ENCODE measurements at places on chromosomes 11 and 22.

DNA sequence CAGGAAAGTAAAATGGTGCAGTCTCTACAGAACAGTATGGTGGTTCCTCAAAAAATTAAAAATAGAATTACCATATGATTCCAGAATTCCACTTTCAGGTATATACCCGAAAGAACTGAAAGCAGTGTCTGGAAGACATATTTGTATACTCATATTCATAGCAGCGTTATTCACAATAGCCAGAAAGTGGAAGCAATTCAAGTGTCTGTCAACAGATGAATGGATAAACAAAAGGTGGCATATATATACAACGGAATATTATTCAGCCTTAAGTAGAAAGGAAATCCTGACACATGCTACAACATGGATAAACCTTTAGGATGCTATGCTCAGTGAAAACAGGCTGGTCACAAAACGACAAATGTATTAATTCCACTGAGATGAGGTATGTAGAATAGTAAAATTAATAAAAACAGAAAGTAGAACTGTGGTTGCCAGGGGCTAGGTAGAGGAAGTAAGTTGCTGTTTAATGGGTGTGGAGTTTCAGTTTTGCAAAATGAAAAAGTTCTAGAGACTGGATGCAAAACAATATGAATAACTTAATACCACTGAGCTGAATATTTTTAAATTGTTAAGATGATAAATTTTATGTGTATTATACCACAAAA is 14.5 kb downstream of the SAA1 start:
- no peak for DNase-seq

- DNase-seq, result peak; percentile 56
These were observed 44.9 kb downstream of the GRAMD1B start for GRCh38 chr11:123474994-123475393.

DNA sequence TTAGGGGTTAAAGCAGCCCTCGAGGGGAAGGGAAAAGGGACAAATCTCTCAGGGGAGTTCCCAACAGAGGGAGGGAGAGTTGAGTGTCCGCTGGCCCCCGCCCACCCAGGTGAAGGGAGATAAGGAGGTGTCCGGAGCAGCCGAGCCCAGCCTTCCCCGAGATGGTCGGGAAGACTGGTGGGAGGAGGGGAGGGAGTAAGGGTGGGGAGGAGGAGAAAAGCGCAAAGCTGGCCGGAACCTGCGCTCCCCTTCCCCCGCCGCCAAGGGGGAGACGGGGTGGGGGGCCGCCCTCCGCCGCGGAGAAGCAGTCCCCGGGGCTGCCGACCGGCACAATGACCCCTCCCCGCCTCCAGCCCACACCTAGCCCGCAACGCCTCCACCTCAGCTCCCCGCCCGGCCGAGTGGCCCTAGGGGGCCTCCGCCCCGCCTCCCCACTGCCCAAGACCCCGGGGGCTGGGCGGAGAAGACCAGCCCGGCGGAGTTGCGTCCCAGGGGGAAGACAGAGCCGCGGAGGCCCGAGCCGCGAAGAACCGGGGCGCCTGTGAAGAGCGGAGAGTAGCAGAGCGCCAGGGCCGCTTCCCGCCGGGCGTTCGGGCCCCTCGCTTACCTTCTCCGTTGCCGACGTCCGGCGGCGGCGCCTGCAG is 479 bp downstream of the RSF1 start:
- DNase-seq, result peak; percentile 62

DNA sequence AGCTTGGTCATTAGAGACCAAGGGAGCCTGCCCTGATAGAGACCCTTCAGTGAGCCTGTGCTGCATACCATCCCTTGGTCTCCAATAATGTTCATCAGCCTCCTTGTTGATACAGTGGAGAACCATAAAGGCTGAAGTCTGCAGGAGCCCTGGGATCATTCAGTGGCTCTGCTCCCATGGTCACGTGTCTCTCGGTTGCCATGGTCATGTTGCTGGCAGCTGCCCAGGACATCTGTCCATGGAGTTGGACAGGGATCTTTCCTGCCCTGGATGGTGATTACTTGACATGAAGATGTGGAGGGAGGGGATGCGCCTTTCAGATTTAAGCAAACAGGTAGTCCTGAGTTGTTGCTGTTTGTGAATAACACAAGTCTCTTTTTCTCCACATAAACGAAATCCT is 38.2 kb downstream of the CYB5R2 start:
- DNase-seq, result no peak

GRCh38 chr11:70630816-70631623 is 232.7 kb downstream of the CTTN start:
- DNase-seq, result no peak

- no peak for DNase-seq
These were observed 31.7 kb upstream of the TMEM135 start for GRCh38 chr11:87006035-87006434.

DNA sequence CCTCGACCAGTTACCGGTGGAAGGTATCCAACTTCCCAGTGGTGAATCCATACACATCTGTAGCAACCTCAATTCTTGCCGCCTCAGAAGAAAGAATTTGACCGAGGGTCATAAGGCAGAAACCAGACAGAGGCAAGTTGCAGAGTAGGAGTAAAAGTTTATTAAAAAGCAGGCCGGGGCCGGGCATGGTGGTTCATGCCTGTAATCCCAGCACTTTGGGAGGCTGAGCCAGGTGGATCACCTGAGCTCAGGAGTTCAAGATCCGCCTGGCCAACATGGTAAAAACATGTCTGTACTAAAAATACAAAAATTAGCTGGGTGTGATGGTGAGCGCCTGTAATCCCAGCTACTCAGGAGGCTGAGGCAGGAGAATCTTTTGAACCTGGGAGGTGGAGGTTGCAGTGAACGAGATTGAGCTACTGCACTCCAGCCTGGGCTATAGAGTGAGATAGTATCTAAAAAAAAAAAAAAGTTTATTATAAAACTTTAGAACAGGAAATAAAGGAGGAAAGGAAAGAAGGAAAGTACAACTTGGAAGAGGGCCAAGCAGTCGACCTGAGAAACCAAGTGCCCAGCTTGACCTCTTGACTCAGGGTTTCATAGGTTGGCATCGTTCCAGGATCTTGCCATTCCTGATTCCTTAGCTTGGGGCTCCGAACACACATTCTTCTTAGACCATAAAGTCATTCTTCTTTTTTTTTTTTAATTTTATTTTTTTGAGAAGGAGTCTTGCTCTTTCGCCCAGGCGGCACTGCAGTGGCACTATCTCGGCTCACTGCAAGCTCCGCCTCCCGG is 27.8 kb downstream of the RGL4 start:
- DNase-seq, result no peak

DNA sequence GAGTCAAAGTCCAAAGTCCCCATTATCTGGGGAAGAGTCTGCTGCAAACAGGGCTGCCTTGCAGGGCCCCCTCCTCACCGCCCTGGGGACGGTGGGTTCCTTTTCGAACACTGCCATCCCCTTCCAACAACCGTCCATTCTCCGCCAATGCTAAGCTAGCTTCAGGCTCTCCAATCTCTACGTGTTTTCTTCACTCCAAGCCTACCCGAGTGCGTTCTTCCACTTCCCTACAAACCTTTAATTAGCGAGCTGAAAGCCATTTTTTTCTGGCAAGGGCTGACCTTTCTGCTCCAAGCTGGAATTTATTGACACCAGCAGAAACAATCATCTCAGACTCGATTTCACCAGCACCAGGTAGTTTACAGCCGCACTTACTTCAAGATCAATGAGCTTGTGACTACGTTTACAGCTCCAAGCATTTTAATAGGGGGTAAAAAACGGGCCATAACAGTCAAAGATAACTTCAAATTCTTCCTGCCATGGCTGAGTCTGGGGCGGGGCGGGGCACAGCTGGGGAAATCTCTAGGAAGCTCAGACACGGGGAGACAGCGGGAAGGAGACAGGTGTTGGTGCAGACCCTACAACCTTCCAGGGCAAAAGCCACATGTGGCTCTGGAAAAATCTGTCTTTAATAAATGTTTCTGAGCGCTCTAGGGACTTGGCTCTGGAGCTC is 82.2 kb downstream of the PHF21B start:
- no peak for DNase-seq

- DNase-seq, result no peak
These were observed 86.3 kb upstream of the HMGXB4 start for GRCh38 chr22:35170716-35171697.

DNA sequence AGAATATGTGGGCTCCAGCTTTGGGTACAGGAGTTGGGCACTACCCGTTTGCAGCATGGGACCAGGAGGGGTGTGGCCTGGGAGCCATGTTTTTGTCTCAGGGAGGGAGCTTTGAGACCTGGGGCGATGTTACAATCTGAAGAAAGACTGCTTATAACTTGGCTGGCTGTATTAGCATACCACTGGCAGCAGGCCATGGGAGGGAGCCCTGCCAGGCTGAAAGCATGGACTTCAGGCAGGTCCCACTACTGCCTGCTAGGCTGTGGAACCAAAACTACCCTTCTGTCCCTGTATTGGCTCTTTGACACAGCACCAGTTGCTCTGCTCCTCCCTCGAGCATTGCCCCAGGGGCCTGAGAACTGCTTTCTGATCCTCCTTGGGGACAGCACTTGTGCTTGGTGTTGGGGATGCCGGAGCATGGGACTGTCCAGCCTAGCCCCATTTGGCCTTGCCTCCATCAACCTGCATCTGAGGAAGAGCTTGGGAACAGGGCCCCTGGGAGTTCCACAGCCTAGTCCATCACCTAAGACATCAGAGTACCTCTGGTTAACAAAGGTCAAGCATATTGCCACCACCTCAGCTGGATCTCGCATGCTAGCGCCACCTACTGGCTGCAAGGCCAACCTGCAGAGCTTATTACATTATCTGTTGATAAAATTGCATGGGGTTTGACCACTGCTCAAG is 217.4 kb downstream of the SBF2 start:
- DNase-seq, result no peak

- no peak for DNase-seq
These were observed 27.9 kb downstream of the PAX6 start for GRCh38 chr11:31783252-31783651.

DNA sequence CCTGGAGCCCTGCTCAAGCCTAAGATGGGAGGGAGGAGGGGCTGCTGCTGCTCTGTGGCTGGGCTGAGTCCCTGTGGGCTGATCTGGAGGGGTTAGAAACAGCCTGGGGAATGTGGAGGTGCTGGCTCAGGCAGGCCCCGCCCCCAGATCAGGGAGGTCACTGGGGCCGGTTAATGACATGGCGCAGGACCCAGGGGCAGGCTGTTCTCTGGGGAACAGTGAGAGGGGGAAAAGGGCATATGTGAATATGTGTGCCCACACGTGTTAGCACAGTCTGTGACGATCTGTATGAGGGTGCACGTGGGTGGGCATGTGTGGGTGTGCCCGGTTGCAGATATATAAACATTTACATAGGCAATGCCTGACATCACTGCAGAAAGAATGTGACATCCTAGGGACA is 143.5 kb downstream of the MIAT start:
- no peak for DNase-seq

DNA sequence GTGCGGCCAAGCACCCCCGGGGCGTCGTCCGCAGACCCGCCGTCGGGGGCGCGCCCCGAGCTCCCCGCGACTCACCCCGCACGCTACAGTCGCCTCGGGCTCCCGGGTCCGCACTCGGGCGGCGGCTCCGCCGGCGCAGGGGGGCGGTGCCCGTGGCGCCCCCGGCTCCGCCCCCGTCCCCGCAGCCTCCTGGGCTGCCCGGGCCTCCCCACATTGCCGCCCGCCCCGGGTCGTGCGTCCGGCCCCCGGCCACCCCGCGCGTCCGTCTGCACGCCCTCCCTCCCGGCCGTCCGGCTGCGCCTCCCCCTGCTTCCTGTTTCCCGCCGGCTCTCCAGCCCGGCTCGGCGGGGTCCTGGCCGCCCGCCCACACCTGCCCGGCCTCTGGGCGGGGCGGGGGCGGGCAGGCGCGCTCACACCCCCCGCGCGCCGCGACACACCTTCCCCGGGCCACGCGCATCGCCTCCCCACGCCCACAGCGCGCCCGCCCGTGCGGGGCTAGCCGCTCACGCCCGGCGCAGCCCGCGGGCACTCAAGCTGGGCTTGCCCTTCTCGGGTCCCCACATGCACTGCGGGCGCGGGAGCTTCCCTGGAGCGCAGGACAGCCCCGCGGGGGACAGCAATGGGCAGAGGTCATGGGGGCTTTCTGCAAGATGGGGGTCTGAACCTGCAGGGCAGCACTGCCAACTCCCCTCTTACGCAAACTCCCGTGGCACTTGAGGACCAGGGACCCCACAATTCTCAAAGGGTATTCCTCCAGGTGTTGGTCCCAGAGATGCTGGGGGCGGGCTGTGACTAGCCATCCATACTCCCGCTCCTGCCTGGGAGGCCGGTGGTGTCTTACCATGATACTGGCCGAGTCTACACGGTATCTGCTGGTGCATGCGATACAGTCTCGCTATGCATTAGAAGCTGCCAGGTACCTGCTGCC is at the start of gene CARD10:
CARD10 (minus strand) TSS at position 148 of the 928 bp plus-strand sequence. CDS start 215 bp downstream, outside the sequence.
- no peak for DNase-seq

- no peak for DNase-seq
These were observed 388.6 kb downstream of the MN1 start for GRCh38 chr22:27412866-27413445.

DNA sequence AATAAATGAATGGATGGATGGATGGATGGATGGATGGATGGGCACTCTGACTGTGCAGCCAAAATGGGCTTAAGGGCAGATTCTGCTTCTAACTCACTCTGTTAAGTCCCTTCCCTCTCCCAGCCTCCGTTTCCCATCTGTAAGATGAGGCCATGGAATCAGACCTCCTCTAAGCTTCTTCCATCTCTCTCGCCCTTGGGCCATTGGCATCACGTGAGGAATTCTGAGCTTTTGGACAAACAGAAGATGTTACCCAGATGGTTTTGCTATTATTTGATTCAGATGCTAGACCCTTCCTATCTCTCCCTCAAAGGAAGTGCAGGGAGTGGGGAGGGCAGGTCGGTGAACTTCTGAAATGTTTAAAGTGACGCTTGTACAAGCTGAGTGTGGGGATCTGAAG is 4.0 kb upstream of the CYTH4 start:
- DNase-seq, result no peak
